ENCODE measurements at places on chromosomes 2 and 18.

DNA sequence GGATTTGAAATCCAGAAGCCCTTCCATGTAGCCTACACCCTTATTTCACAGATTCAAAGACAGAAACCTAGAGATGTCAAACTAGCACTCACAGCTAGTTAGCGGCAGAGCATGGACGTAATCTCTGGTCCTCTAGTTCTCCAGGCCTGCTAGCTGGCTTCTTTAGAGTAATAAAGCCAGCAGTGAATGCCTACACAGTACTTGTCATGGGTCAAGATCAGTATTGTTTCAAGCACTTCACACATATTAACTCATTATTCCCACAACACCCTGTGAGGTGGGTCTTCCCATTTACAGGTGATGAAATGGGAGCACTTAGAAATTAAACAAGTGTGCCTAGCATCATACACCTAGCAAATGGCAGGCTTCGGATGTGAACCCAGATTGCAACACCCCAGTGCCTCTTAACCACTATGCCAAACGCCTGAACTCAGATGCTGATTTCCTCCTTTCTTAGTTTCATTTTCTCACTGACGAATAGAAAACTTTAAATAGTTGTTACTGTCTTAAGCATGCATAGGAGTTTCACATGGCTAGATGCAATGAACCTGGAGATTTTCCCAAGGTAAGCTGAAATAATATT, 14.5 kb upstream of the ZBTB14 start:
- no peak for DNase-seq

- no peak for DNase-seq
Measured at GRCh38 chr18:26524504-26525351, 23.6 kb downstream of the KCTD1 start.

GRCh38 chr18:10032331-10033015, 118.7 kb downstream of the VAPA start:
- DNase-seq = no peak

GRCh38 chr18:35291166-35291565, 1.1 kb upstream of the ZSCAN30 start:
- DNase-seq = no peak

- DNase-seq = no peak
Measured at GRCh38 chr2:8582191-8582590, 99.7 kb upstream of the ID2 start.
